ENCODE measurements at places on chromosomes 6 and 20.

DNA sequence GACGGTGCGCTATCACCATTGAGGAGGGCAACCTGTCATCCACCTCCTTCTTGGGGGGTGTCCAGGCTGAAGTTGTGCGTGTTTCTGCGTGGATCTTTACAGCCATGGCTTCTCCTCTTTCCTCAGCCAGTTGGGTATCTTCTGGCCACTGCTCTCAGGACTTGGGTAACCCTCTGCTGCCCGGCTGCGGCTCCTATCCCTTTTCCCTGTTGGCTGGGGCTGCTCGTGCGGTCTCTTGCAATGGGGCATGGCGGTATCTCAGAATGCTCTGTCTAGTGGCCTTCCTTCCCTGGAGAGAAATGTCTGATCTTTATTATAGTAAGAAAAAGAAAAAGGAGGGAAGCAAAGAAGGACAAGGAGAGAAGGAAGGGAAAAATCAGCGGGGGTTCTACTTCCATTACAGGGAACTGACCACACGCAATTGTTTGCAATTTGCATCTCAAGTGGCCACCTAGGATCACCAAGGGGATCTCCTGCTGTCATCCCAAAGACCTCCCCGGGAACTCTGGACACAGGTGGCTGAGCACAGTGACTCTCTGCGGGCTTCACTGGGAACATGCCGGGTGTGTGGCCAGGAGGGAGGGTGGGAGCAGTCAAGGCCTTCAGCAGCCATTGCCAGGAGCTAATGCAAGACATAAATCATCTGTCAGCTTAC lies 60.8 kb downstream of the NPEPL1 start:
- DNase-seq, result no peak

DNA sequence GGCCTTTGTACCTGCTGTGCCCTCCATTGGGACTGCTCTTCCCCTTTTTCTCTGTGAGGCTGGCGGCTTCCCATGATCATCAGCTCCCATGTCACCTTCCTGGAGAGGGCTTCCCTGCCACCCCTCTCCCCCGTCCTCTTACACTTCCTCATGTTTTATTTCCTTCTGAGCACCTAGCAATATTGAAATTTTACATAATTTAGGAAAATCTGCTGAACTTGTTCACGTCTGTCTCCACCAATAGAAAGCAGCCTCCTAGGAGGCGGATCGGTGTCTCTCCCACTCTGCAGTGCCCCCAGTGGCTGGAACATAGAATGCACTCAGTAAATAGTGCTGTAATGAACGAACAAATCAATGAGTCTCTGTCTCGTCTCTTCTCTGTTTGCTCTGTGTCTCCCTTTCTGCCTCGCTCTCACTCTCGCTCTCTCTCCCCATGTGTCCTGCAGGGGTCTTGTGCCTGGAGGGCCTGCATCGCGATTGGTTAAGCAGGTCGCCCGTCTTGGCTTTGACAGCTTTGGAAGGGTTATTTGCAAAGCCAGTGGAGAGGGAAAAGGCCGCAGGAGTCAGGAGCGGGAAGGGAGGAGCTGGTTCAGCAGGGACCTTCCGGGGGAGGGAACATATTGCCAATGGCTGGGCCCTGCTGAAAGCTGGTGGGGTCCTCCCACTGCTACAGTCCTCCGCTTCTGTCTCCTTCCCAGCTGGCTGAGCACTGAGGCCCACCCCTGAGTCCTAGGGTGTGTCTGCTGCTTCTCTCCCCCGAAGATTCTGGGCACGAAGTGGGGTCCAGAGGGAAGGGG lies 12.1 kb upstream of the OCSTAMP start:
- DNase-seq, result peak; percentile 56

DNA sequence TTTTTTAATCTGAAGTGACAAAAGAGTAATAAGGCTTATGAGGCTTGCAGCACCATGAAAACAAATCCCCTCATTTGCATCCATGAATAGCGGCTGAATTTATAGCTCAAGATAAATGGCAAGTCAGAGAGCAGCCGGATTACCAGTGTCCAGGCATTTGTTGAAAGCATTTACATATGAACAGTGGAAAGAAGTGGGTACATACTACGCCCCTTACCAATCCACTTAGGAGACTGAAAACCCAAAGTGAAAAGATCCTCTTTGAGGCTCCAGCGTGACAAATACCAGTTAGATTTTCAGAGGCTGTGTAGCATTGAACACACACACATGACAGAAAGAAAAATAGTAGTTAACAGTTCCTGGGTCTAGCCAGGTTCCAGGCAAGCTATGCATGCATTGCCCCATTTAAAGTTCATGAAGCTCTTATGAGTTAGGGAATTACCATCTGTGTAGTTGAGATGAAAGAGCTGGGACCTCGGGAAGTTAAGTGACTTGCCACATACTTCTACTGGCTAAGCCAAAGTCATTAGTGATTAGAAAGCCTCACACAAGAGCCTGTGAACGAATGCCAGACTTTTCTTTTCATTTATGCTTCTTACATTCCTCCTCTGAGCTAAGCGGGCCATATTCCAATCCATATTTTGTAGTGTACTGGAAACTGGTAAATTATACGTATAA lies 28.3 kb upstream of the NHSL1 start:
- no peak for DNase-seq

DNA sequence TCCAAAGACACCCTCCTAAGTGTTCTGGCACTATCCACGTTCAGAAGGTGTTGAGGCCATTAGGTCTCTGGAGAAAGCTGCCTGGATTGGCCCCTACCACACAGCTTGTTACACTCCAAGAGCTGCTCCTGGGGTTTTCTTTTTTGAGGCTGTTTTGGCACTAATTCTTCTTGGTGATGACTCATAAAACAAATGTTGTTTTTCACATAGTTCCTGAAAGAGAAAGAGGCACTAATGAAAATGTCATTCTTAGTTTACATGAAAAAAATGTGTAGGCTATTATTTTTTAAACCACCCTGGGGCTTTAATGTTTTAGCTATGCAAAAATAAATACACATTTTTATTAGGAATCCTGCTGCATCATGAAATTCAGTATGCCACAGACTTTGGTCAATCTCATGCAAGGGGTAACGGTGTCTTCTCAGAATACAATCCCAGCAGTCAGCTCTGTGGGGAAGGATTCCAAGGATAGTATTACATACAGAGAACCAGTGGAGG lies 38.1 kb downstream of the TBPL1 start:
- no peak for DNase-seq

- no peak for DNase-seq
Measured at GRCh38 chr6:136962661-136963060, 40.6 kb downstream of the SLC35D3 start.

DNA sequence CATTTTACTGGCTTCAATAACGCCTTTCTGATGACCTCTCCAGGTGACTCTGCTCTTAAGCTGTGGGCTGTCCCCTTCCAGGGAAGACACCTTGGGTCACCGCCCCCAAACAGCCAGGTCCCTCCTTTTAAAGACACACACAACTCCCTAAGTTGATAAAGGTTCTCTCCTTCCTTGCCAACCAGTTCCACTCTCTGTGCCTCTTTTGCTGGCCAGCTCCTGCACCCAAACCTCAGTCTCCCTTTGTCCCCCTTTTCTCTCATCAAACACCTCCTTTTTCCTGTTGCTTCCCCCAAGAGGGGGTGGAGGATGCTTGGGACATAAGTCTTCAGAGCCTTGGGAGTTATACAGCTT lies 1.0 kb downstream of the NCOA6 start:
- DNase-seq, result peak; percentile 73

- no peak for DNase-seq
Measured at GRCh38 chr6:45486736-45487135, 109.0 kb upstream of the SUPT3H start.

Data from activated T-cell treated with anti-CD3 and anti-CD28 coated beads for 4 hours (primary cell).